Fibroblast of lung (primary cell): ENCODE measurements at places on chromosomes 6 and 20.

DNA sequence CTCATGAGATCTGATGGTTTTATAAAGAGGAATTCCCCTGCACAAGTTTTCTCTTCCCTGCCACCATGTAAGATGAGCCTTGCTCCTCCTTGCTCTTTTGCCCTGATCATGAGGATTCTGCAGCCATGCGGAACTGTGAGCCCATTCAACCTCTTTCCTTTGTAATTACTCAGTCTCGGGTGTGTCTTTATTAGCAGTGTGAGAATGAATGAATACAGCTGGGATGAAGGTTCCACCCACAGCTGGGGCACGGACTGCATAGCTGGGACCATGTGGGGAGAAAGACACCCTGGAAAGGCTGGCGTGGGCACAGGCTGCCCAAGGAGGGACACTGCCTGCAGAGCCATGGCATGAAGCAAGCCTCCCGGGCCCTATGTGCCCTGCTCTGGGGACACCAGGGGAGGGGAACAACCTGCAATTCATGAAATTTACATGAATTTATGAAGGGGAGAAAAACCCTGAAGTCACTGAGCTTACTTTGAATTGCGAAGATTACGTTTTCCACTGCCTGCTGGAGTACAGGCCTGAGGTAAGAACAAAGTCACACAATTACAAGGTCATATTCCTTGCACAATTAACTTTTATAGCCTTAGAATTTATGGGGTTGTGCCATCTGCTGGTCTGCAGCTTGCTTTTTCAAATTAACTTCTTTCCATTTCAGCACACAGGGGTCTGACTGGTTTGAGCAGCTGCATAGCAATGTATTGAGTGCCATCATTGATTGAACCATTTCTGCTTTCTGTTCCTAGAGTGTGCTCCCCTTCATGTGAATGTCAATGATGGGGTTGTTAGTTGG lies 46.2 kb downstream of the SLC22A1 start:
- no peak for DNase-seq

DNA sequence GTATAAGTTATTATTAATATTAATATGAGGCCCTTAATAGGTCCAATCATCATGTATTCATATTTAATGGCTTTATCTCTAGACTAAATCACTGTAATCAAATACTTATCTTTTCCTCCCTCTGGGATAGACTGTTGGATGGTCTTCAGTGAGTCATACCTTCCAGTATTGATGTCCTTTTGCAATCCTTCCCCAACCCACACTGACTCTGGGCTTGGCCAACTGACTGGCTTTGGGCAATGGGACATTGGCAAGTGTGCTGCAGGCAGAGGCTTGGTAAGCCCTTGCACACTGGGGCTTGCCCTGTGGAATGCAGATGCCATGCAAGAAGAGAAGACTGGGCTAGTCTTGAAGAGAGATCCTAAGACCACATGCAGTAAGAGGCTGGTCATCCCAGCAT lies 136.6 kb downstream of the CCDC170 start:
- DNase-seq: no peak

- DNase-seq: no peak
Observed at GRCh38 chr6:31383149-31383548, 20.2 kb upstream of the MICA start.

DNA sequence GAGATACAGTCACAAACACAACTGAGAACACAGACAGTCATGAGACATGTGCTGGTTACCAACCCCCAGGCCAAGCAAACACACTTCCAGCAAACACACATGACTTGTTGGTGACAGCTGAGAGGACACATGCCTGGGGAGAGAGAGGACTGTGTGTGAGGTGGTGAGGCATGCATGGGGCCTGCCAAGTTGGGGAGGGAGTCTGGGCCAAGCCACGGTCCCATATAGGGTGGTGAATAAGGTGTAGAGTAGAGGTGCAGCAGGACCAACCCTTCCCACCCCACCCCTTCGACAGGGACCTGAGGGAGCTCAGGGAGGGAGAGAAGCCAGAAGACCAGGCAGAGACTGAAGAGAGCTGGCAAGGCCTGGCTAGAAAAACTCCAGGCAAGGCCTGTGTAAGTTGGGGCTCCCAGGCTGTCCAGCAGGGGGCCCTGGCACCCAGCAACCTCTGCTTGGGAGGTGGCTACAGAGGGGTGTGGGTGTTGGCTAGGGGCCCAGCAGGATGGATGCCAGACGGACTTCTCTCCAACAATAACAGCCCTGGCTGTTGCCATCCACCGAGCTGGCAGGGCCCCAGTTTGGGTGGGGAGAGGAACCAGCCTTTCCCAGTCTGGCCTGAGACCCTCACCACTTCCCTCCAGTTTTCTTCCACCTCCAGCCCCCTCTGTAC lies 2.0 kb upstream of the SLC29A1 start:
- peak; percentile 71 for DNase-seq

DNA sequence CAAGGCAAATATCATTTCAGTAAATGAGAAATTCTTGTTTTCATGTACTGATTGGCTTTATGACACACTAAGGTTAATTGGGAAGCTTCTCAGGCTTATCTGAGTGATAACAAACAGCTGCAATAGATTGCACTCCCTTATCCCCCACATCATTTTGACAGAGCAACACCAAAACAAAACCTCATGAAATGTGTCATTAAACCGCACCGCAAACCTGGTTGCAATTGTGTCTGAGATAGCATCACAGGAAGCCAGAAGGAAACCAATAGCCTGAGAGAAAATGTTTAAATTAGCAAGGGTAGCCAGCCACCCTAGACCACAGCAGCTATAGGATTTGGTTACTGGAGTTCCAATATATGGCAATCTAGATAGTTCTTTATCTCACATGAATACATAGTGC lies 31.6 kb upstream of the LAMA4 start:
- no peak for DNase-seq

DNA sequence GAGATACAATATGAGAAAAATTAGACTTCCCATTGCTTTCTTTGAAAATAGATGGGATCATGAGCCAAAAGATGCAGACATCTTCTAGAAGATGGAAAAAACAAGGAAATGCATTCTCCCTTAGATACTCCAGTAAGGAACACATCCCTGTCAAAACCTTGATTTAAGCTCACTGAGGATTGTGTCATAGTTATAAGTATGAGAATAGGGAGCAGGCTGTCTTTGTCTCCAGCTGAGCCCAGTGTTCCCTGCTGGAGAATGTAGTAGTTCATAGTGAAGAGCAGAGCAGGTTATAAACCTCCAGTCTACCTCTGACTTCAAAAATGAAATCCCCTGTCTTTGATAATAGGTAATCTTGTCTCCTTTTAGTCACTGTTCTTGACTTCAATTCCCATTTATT lies 589.9 kb downstream of the PHF3 start:
- DNase-seq: no peak

DNA sequence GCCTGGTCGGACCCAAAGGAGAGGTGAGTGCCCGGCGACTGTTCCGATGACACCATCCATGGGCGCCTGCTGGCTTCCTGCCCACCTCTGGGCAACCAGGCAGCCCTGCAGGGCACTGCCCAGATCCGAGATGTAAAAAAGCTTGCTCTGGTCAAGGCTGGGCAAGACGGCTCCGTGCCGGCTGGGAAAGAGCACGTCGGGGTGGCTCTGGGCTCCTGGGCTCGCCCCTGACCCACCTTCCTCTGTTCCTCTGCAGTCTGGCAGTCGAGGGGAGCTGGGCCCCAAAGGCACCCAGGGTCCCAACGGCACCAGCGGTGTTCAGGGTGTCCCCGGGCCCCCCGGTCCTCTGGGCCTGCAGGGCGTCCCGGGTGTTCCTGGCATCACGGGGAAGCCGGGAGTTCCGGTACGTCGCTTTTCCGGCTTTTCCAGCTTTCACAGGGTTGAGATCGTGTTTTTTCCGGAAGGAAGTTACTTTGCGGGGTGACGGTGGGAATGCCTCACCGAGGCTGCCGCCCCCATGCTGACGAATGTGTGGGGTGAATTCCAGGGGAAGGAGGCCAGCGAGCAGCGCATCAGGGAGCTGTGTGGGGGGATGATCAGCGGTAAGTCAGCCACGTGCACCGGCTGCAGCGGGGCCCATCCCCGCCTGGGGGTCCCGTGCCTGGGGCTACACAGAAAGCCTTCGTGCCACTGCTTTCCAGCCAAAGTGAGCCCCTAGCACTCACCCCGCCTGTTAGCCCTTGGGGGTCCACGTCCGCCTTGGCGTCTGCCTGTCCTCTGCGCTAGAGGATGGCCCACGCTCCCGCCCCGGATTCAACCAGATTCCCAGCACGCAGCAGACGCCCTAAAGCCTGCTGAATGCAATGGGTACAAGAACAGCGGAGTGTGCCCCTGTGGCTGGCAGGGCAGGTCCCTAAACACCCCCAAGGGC lies 19.3 kb downstream of the COL9A3 start:
- DNase-seq: peak; percentile 50

GRCh38 chr6:2712102-2712501 lies 38.6 kb downstream of the MYLK4 start:
- DNase-seq: no peak

- no peak for DNase-seq
Observed at GRCh38 chr6:158760618-158761250, 58.4 kb downstream of the EZR start.

DNA sequence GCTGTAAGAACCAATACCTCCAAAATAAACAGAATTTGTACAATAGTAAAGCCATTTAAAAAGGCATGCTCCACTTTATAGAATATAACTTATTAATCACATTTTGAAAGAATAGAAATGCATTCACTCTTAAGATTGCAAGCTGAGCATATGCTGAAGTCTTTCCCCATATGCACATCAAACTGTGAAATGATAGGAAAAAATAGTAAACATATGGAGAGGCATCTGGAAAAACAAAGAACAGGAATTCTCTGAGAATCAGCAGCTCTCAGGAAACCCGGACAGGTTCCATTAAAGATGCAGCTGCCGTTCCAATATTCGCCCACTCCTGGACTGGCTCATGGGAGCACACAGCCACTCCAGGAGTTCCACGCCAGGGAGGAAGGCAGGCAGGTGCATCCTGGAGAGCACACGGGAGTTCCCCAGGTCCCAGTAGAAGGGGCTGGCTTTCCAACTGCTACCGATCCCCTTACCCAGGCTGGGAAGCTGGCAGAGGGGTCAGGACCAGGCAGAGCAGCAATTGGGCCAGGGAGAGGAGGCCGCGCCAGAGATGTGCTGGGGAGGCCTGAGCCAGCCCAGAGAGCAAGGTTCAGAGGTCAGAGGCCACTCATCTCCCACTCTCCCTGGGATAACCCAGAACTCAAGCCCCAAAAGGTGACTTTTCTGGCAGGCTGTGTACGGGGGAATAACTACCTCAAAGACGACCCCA lies 111.1 kb downstream of the DLL1 start:
- DNase-seq: no peak

- peak; percentile 85 for DNase-seq
Observed at GRCh38 chr6:154403788-154404187, 47.2 kb upstream of the IPCEF1 start.

DNA sequence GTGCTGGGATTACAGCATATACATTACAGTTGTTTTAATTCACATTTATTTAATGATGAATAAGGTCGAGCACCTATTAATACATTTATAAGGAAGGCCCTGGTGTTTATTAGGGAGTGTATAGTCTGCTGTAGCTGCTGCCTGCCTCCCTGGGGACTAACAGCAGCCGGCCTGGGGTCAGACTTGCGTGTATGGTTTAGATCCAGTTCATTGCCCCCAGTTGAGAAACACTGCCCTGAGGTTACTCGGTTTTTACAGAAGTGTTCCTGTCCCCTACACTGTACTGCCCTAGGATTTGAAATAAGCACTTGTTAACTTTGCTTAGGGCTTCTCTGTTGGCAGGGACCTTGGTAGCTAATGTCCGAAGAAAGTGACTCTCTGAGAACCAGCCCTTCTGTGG lies 4.0 kb downstream of the TTPAL start:
- no peak for DNase-seq
